ENCODE measurements at places on chromosomes 6 and 20.

DNA sequence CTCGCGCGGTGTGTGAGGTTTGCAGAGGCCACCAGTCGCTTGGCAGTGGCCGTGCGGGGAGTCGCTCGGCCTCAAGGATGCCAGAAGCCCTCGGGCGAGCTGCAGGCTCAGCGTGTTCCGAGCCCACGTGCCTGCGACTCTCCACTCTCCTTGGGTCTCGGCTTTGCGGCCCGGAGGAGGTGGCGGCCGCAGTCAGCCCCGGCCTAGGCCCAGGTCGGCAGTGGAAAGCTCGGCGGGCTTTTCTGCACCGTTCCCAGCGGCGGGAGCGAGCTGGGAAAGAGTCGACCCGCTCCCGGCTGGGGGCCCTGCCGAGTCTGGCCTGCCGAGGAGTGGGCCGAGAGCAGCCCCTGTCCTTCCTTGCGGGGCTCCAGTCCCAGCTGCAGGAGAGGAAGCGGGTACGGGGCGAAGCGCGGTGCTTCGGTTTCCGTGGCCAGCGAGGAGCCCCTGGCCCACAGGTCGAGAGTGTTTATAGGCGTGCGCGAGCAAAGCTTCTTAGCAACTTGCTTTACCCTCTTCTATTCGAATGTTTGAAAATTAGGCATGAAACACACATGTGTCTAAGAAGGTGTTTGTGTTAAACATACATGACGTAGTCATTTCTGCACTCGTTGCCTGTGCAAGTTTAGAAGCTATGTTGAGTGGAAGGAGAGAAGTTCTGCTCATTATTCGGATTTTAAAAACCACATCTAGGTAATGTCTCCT is 5.6 kb downstream of the FOXC1 start:
- no peak for DNase-seq

- DNase-seq: no peak
Observed at GRCh38 chr20:23857962-23858595, 21.5 kb downstream of the CST5 start.

- peak; percentile 64 for DNase-seq
Observed at GRCh38 chr6:28980852-28981430, 24.2 kb downstream of the ZNF311 start.

DNA sequence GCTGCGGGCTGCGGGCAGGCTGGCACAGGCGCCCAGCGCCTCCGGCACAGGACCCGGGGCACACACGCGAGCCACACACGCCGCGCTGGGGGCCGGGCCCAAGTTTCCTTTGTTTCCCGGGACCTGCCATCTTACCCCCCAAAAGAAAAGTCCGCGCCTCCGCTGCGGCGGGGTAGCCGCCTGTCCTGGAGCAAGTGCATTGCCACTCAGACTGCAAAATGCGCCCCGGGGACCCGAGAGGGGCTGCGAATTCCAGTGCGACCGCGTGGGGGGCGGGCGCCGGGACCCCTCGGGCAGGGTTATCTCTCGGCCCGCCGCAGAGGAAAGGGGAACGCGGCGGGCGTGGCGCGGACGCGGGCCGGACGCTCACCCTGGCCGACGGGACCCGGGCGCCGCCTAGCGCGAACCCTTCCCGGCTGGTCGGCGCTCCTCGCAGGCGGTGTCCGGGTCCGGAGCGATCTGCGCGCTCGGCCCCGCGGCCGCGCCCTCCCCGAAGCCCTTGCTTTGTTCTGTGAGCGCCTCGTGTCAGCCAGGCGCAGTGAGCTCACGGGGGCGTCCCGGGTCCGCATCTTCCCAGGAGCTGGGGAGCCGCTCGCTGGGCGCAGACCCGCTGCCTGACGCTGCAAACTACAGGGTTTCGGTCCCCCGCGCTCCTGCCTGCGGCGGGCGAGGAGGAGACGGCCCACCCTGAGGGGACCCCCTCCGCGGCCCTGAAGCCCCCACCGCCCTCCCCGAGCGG is 639 bp upstream of the CD24 start:
- no peak for DNase-seq

GRCh38 chr20:14720251-14720650 is 382.8 kb upstream of the FLRT3 start:
- DNase-seq: no peak

Data from inflammatory macrophage treated with lipopolysaccharide for 1 hour (primary cell).